OCI-M1 (cell line): ENCODE measurements at places on chromosomes 12 and 14.

GRCh38 chr14:68853749-68854148 is 60.9 kb upstream of the ZFP36L1 start:
- no peak for DNase-seq

GRCh38 chr12:26340649-26341048 is 145.3 kb downstream of the SSPN start:
- peak; percentile 52 for DNase-seq

- DNase-seq = no peak
Measured at GRCh38 chr14:72779679-72780078, 114.2 kb downstream of the DPF3 start.

DNA sequence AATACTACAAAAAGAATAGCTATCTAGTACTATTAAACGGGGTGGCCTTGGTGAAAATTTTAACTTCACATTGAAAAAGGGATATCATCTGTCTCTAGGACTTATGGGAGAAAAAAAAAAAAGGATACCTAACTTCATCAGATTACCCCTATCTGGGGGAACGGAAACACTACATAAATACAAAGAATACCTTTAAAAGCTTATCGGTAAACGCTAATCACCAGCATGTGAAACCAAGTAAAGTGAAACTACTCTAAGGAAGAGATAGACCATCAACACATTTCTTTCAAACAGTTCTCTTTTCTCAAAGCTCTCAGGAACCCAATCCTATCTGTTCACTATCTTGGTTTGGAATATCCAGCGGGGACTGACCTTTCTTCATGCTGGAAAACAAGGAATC is 3.5 kb downstream of the KICS2 start:
- DNase-seq = peak; percentile 68

GRCh38 chr14:55762595-55763232 is 182.7 kb downstream of the KTN1 start:
- no peak for DNase-seq

DNA sequence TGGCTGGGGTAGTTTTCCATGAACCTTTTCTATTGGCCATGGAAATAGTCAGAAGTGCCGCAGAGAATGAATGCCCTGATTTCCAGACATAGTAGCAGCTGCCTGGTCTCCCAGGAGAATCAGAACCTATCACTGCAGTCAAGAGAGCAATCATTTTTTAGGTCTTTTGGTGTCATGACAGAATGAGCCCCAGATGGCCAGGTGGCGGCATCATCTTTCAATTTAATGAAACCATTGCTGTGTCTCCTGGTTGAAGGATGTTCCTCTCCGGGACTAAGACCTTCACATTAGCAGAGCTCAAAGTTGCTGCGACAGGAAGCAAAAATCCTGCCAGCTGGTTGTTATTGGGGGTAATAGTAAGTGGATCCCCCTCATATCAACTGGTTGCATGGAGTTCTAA is 18.8 kb downstream of the TNFAIP2 start:
- peak; percentile 16 for DNase-seq

DNA sequence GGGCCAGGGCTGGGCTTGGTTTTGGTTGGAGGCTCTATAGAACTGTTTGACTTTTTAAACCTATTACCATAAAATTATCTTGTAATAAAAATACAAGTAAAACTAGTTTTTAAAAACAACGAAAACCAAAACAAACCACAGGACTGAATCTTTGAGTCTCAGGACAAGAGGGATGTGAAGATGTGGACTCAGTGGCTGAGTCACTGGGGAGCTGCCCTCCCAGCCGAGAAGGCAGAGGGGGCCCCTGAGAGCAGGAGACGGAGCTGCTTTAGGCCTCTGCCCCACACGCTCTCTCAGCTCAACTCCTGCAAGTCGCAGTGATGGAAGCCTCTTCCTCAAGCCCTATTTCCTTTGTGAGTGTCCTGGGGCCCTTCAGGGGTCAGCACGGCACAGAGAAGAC is 59.0 kb downstream of the CDC42BPB start:
- no peak for DNase-seq

- DNase-seq = no peak
Measured at GRCh38 chr12:82848845-82849244, 162.1 kb downstream of the TMTC2 start.

DNA sequence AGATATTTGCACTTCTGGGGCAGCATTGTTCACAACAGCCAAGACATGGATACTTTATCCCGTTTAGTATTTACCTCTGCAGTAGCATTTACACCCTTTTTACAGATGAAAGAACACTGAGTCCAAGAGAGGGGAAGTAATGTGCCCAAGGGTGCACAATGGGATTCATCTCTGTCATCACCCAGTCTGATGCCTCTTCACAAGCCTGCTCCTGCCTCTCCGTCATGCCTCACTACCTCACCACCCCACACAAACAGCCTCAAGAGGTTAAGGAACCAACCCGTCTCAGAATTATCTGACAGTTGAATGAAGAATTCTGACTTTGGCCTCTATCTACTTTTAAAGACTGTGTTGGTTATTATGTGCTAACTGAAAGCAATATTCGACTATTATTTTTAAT is 368.4 kb downstream of the ATP23 start:
- DNase-seq = no peak

GRCh38 chr12:88946372-88946997 is 366.2 kb upstream of the KITLG start:
- DNase-seq = peak; percentile 85

GRCh38 chr12:29782871-29783772 is 620 bp downstream of the TMTC1 start:
- no peak for DNase-seq

GRCh38 chr12:122080149-122081082 is 1.9 kb downstream of the MLXIP start:
- peak; percentile 67 for DNase-seq

DNA sequence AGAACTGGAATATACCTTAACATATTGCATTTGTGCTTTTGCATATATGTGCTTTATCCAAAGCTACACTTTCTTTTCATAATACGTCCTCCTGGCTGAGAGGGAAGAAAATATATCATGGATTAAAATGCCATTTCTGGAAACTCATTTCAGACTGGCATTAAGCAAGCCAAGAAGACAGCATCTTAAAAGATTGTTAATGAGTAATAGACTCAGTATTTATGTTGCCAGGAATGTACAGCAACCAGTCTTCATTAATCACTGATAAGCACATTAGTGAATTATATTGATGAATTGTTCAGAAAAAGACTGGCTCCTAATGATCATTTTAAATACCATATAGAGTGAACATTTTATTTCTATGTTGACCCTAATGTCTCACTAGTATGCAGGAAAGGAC is 134.9 kb upstream of the IFNG-AS1 start:
- no peak for DNase-seq

- peak; percentile 15 for DNase-seq
Measured at GRCh38 chr12:26629864-26630263, 203.1 kb downstream of the ITPR2 start.

GRCh38 chr12:106428384-106428783 is 70.8 kb downstream of the POLR3B start:
- DNase-seq = no peak

DNA sequence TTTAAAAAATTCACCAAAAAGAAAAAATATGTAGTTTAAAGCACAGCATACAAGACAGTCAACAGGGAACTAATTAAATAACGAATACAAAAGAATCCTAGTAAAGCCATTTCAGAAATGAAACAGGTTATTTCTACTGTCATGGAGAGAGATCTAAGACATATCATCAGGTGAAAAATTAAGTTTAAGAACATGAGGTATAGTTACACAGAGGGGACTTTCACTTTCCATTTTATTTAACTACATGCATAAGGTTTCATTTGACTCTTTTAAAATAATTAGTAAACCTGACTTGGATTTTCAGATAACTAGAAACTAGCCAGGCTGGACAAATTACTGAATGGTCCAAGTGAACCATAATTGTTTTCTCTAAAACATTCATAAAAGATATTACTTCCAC is 11.3 kb downstream of the SEC23A start:
- no peak for DNase-seq

GRCh38 chr14:22380571-22381407 is 208.2 kb downstream of the DAD1 start:
- DNase-seq = no peak
